ENCODE measurements at places on chromosomes 12 and 14.

GRCh38 chr14:68020999-68021663, 201.6 kb downstream of the RAD51B start:
- no peak for DNase-seq

DNA sequence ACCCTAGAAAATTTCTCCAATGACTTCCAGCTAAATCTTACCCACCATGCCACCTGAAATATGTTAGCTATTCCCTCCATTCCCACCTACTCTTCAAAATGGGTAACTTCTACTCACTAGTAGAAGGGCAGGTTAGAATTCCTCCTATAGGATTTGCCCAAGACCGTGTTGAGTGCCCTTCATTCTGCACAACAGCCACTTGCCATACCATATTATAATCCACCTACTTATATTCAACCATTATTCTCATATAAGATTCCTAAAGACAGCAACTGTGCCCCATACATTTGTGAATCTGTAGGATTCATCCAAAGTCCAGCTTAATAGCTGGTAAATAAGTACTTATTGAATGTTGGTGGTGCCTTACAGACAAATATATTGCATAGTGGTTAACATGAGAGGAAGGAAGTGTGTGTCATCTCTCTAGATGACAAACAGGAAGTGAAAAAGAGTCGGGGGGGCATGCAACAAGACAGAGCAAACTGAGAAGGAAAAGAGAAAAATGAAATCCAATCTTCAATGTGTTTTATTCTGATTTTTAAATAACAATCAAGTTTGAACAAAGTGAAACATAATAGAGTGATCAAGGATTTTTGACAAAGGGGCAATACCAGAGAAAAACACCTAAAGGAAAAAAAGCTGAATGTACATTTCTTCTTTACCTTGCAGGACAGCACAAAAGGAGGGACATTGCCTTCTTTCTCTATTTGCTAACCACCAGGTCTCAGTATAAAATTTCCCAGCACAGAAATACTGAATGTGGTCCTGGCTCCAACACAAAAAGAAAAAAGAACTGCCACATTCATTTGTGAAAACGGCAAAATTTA, 389.3 kb upstream of the USP15 start:
- DNase-seq = no peak

GRCh38 chr12:132197581-132198354, 53.5 kb downstream of the NOC4L start:
- no peak for DNase-seq

DNA sequence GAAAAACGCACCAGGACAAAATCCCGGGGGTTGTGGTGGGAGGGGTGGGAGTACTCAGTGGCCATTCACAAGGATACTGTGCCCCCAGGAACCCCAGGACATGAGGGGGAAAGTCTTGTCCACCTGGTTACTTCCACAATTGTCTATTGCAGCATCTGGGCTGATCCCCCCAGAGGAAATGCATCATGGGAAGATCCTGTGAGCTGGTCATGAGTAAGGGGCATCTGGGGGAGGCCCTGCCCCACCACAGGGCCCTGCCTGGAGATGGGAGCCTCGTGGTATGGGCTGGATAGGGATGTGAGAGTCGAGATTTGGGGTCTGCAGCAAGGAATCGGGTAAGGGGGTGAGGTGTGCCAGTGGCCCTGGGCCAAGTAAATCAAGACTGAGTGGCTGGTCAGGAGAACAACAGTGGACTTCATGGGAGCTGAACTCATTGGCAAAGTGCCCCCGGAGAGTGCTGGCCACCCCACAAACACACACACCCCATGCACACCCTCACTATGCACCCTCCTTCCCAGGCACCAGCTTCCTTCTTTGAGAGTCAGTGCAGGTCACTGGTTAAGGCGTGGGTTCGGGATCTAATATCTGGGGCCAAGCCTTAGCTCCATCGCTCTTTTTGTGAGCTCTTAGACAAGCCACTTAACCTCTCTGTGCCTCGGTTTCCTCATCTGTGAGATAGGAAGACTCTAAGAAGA, 3.0 kb upstream of the SERPINA1 start:
- DNase-seq = no peak

DNA sequence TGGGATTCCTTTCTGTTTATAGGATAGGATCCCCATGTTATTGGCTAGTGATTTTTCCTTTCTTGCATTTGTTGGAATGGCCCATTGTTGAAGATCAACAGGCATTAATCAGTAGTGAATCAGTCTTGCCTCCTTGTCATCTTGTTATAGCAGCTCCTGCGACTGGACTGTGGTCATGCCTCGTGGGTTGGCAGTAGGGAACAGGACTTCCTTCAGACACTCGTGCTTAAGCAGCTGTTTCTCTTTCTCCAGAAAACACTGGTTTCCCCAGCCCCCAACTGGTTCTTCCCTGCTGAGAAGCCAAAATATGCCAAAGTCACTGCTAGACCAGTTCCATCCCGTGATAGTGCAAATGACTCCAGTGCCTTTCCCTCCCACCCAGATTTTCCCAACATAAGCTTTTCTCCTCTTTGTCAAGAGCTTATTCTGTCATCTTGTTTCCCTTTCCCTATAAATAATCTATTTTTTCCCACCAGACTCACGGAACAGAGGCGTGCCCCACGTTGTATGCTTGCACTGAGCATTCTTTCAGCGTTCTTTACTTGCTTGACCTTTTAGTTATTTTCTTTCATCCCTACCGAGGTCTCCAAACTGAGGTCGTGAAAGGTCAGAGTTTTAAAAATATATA, 83.5 kb downstream of the SAMD4A start:
- DNase-seq = no peak
